ENCODE measurements at places on chromosomes 1 and 21.

DNA sequence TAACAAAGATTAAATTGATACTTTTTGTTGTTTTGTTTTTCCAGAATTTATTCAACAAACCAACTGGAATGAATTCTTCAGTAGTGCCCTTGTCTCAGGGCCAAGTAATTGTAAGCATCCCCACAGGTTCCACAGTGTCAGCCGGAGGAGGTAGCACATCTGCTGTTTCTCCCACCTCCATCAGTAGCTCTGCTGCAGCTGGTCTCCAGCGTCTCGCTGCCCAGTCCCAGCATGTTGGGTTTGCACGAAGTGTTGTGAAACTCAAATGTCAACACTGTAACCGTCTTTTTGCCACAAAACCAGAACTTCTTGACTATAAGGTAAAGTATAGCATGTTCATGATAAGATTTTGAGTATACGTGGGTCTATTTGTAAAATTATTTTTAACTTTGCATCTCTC, 118.5 kb downstream of the ZMYM4 start:
- DNase-seq = no peak

GRCh38 chr1:223547316-223548114, 118.0 kb downstream of the CAPN8 start:
- no peak for DNase-seq

DNA sequence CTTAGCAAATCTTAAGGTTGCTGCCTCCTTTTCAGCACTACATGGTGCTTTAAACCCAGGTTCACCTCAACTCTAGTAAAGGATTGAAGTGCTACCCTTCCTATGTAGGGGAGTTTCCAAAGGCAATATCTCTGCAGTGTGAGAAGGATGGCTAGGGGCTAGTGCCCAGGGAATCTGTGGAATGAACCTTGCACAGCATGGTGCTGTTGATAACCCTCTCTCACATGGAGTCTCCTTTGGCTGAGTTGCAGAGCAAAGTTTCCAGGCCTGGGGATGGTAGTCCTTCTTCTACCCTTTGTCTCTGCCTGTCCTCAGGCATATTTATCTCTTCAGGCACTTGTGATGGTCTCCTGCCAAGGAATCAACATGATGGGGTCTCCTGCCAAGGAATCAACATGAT, 59.4 kb downstream of the AXDND1 start:
- DNase-seq = no peak

GRCh38 chr1:181765451-181766026, 282.2 kb downstream of the CACNA1E start:
- no peak for DNase-seq

DNA sequence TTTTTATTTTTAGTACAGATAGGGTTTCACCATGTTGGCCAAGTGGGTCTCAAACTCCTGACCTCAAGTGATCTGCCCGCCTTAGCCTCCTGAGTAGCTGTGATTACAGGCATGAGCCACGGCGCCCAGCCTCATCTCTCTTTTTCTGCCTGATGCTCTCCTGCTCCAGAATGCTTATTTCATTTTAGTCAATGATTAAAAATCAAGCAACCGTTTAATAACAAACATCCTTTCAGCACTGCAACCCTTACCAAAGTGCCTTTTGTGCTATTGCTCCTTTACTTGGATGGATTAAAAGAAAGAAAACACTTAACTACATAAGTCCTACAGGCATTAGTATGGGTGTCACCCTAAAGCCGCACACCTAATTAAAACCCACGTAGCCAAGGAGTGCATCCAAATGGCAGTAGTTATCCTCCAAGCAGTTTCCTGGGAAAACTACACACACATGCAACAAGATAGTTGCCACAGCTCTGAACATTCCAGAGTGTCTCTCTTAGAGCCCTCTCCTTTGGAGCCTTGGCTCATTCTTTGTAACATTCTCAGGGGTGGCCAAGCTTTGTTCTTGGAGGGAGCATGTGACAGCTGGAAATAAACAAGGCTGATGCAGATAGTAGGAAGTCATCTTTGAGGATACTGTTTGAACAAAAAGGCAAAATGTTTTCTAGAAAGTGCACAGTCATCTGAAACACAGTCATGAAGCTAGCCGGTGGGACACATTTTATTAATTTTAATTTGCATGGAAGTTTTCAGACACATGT, 51.2 kb downstream of the KCNJ15 start:
- no peak for DNase-seq

GRCh38 chr1:178493301-178493741, 3.4 kb downstream of the CLEC20A start:
- no peak for DNase-seq

- DNase-seq = no peak
Observed at GRCh38 chr21:45050797-45051489, 23.4 kb upstream of the ADARB1 start.

DNA sequence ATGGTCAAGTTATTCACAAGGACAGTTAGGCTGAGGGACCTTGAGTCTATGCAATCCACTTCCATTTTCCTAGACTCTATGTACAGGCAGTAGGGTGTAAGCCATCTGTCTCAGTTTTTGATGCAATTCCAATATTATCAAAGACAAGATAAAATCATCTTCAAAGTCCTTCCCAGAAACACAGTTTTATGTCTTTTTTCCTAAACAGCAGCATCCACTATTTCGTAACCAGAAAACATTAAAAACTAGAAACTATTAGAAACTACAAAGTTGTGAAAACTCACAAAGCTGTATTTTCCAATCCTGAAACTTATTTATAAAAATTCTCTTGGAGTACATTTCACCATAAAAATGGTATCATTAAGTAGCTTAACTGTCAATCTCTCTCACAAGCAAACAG, 93.8 kb downstream of the EPS15 start:
- DNase-seq = no peak

DNA sequence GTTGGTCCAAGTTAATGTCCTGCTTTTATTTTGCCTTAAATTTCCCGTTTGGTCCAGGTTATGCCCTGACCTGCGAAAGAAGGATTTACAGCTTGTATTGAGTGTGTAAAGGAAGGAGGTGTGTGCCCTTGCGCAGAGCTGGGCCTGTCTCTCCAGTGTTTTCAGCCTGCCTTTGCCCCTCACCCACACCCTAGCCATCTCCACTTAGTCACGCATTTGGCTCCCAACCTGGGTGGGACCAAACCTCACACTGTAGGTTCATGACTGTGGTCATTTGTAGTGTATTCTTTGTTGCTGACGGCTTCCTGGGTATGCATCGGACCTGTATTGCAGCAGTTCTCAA, 572 bp upstream of the SRSF10 start:
- DNase-seq = peak; percentile 89

DNA sequence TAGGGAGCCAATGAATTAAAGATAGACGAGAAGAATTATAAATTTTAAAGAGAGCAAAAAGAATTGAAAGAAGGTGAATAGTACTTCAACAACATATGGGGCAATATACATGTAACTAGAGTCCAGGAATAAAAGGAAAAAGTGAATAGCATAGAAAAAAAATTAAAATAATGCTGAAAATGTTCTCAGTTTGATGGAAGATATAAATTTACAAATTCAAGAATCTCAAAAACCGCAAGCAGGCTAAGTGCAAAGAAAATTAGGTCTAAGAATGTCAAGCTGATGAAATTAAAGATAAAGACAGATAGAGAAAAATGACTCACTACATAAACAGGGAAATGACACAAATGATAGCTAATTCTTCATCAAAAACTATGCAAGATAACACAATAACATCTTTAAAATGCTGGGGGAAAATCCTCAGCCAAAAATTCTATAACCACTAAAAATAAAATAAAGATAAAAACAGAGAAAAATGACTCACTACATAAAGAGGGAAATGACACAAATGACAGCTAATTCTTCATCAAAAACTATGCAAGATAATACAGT, 326.3 kb downstream of the TBX15 start:
- DNase-seq = no peak

Measured in HT-29 (cell line).